Activated CD4-positive, alpha-beta T cell treated with anti-CD3 and anti-CD28 coated beads for 4 hours (primary cell): ENCODE measurements at places on chromosomes 13 and 19.

DNA sequence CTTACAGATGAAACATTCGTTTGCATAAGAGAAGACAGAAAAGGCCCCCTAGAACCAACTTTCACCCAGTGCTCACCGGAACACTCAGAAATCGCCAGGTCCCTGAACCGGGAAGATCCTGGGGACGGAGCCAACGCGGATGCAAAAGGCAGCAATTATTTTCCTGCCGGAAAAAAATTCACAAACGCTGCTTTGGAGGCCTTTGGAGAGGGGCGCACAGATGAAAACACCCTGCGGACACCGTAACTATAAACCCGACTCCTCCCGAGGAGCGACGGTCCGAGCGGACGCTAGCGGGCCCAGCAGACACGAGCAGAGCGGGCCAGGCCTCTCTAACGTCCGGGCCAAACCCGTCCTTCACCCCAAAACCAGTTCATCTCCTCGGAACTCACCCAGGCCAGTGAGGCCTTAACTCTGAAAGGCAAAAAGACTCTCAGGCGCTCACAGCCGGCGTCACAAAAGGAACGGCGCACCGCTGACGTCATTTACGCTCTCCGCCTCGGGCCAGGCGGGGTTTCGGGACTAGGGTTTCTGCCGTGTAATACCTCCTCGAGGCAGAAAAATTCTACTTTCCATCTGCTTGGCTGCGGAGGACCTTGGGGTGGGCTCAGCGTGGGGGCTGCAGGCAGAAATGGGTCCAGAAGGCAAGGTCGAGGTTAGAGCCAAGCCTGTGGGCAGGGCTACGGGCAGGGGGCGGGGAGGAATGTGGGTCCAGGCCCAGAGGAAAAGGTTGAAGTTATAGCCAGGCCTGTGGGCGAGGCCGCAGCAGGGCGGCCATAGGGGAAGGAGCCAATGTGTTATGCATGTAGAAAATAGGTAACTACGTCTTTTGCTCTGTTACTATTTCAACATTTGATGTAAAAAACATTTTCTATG, at the start of gene ZNF426:
Gene ZNF426 (minus strand): TSS at position 463 of the 876 bp plus-strand sequence. CDS start 2,413 bp downstream, outside the sequence.
- peak; percentile 84 for DNase-seq

GRCh38 chr19:40742477-40742876, 7.8 kb downstream of the ACTMAP start:
- DNase-seq = no peak

DNA sequence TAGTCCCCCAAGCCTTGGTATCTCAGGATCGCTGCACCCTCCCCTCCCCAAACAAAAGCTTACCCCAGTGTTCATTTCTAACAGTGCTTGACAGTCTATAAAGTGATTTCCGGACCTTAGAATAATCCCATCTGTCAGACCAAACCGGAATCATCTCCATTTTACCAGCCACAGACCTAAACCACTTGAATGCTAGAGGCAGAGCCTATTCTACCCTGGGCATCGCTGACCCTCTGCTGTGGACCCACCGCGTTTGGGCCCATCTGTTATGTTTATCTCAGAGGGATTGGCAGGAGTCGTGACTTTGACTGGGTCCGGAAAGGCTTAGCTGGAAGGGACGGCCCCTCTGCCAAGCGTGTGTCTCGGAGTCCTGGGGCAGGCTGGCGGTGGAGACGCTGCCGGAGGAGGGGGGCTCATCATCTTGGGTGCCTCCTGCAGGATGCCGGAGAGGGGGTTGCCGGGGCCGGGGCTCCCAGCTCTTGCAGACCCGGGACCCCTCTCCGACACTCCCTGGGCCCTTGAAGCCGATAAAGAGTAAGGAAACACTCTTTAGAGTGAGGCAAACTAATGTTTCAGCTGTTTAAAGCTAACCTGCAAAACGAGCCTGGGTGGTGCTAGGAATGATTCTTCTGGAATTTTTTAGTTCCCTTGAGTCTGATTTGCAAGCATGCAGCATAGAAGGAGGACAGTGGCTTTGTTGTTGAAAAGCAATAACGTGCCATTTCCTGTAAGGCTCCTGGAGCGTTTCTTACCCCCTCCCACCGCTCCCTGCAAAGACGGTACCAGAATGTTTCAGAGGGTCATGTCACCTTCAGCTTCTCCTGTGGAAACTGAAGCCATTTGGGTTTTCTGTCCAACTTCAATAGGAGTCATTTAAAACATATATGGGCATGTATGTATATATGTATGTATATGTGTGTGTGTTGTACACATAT, 1.3 kb downstream of the SLC25A42 start:
- DNase-seq = peak; percentile 8

DNA sequence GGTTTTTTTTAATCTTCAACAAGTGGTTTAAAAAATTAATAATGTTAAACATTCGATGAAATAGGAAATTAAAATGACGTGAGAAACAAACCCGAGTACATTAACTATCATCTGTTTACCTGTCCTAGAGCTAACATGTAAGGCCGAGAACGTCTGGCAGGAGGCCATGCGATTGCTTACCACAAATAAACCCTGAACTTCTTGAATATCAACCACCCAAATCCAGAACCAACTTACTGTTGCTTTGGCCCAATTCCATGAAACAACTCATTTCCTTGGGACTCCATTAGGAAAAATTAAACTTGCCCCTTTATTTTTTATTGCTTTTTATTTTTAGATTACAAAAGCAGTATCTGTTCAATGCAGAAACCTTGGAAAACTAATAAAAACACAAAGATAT, 228.9 kb upstream of the IRS2 start:
- DNase-seq = no peak

GRCh38 chr13:79775830-79776229, 294.9 kb downstream of the NDFIP2 start:
- DNase-seq = no peak

DNA sequence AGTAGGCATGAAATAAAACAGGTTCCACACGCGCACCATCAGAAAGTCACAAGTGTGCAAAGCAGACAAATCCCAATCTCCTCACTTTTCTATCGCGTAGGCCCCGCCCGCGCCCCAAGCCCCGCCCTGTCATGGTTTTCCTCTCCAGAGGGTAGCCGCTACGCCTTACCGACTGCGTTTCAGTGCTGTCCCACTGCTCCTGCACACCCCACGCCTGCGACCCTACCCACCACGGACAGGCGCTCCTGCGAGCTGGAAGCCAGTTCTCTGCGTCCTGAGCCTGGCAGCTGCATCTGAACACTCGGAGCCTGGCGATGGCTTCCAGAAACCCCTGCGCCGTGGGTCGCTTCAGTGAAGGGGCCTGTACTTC, 379 bp upstream of the ZNF470 start:
- peak; percentile 16 for DNase-seq

GRCh38 chr19:56476651-56477428, at the start of gene ZNF667:
Gene ZNF667, minus strand, starts transcription at chr19:56477345. Its CDS starts 14,975 bp downstream, at chr19:56462370.
- DNase-seq = peak; percentile 9

- no peak for DNase-seq
Observed at GRCh38 chr19:33295621-33296487, 6.5 kb downstream of the CEBPA start.

DNA sequence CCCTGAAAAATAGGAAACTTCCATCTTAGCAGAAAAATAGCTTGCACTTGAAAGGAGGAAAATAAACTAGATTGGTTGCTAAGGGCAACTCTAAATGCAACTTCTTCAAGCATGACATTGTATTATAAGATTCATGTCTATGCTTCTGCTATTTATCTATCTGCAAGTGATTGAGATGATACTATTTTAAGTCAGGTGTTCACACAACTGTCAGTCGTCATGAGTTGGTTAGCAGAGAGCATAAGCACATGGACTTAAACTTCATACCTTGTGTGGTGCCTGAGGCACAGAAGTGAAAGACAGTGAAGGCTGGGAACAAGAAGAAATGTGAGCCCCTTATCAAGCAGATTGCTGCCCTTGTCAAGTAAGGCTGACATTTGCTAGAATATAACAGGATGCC, 82.9 kb downstream of the SLITRK5 start:
- DNase-seq = no peak

- DNase-seq = no peak
Observed at GRCh38 chr13:99311137-99311536, 3.9 kb upstream of the GPR183 start.

- DNase-seq = no peak
Observed at GRCh38 chr19:7930765-7931164, 4.8 kb upstream of the CTXN1 start.

DNA sequence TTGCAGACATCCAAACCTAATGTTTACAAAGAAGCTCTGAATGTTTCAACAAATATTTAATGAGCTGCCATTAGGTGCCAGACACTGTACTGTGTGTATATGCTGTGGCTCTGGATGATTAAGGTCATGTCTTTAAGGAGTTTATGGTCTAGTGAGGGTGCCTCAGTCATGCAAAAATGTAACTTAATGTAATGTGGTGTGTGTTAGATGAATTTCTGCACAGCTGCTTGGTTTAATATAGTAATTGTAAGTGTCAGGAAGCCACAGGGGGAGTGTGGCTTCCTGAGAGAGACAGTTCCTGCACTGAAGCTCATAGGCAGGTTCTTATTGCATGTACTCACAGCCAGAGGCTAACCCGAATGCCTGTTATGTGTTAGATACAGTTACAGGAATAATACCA, 43.3 kb downstream of the SPATA13 start:
- no peak for DNase-seq

DNA sequence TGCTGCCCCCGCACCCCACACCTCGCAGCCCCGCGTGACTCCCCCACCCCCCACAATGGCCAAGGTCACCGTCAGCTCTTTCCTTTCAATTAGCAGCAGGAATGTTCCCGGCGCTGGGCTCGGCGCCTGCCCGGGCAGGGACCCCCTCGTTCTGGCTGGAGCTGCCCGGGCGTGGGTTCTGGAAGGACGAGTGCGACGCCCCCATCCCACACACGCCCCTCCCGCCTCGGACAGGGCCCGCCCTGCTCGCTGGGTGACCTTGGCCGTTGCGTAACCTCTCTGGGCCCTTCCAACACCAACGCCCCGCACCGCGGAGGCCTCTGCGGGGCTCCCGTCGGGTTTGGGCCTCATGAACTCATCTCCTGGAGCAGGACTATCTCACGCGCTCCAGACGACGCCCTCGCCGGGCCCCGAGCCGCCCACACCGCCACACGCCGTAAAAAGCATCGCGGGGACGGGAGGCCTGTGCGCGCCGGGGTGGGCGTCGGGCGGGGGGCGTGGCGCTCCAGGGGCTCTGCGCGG, 10.3 kb downstream of the PALM start:
- DNase-seq = no peak

GRCh38 chr13:113646921-113647340, 11.1 kb downstream of the ATP4B start:
- no peak for DNase-seq

DNA sequence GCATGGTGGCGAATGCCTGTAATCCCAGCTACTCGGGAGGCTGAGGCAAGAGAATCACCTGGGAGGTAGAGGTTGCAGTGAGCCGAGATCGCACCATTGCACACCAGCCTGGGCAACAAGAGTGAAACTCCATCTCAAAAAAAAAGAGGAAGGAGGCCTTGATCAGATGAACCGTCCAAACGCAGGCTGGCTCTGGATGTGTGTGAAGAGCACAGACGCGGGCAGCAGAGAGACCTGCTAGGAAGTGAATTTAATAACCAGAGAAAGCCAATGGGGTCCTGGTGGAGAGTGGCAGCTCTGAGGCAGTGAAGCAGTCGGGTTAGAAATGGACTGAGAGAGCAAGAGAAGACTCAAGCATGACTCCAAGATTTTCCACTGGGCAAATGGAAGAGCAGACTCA, 136.5 kb downstream of the RNF17 start:
- DNase-seq = no peak

DNA sequence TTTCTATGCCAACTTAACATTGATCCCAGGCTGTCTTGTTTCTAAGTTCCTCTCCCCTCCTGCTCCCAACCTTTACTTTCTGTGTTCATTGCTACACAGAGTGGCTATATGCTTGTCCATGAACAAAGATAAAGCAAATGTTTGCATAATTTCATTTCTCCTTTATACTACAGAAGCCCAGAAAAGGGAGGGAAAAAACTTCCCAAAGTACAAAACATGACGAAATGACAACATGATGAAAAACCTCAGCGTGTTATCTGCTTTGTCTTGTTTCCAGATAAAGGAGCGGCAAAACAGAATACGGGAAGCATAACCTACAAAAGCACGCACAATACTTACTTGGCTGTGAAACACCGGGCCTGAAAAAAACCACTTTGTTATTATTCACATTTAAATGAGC, 336.8 kb downstream of the DNAJC15 start:
- DNase-seq = no peak

GRCh38 chr19:47521473-47522180, 6.8 kb upstream of the NAPA start:
- DNase-seq = no peak

DNA sequence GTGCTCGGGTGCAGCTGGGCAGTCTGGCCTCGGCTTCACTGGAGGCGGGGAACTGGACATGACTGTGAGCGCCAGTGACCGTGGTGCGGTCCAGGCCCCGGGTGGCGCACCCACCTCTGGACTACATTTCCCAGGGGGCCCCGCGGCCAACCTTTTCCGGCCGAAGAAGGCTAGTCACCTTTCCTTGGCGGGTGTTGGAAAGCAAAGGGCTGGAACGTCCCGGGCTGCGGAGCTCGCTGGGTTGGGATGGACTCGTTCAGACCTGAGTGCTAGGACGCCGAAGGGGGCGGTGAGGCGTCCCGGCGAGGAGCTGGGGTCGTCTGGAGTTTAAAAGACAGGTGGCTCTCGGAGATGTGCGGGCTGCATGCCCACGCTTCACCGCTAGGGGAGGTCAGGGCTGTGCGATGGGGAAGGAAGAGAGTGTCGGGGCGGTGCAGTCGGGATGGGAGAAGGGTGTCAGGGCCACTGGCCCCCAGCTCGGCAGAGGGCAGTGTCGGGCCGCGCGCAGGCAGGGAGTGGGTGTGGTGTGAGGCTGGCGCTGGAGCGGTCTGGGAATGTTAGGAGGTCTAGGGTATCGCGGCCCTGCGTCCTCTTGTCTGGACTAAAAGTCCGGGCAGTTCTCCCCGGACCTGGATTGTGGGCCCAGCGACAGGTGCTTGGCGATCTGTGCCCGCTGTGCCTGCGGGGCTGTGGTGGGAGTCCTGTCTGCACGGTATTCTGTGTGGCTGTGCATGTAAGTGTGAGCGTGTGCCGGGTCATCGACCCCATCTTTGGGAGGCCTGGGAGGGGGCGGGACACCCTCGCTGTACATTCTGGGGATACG, 57.1 kb downstream of the ZNF568 start:
- DNase-seq = peak; percentile 73

DNA sequence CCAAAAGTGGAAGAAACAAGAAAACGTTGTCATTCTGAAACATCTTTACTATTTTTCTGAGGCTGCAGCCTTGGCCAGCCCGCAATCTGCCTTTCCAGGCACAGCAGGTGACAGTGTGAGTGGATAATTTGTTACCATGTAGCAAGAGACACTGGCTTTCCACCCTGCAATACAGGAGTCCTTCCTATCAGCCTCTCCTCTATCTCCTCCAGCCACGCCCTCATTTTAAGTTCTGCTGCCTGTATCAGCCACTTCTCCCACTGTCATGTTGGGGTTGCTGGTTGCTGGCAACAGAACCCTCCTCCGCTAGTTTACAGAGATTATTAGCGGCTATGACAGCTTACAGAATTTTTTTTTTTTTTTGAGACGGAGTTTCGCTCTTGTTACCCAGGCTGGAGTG, 7.7 kb upstream of the LGALS7 start:
- DNase-seq = no peak

- DNase-seq = no peak
Observed at GRCh38 chr13:24011266-24011665, 114.0 kb upstream of the C1QTNF9B start.

GRCh38 chr13:97826421-97827012, 127.0 kb upstream of the IPO5 start:
- no peak for DNase-seq

GRCh38 chr13:52827839-52828238, 20.6 kb downstream of the PCDH8 start:
- no peak for DNase-seq
